Stimulated activated CD4-positive, alpha-beta T cell treated with anti-CD3 and anti-CD28 coated beads, Interleukin-1b, Interleukin-23, amount 100 ng/mL, for 48 hours (primary cell): ENCODE measurements at places on chromosomes 5 and 9.

- DNase-seq, result no peak
These were observed 410.3 kb upstream of the SLC24A2 start for GRCh38 chr9:20199111-20199510.

- no peak for DNase-seq
These were observed 343.1 kb downstream of the BRINP1 start for GRCh38 chr9:119026120-119026519.

DNA sequence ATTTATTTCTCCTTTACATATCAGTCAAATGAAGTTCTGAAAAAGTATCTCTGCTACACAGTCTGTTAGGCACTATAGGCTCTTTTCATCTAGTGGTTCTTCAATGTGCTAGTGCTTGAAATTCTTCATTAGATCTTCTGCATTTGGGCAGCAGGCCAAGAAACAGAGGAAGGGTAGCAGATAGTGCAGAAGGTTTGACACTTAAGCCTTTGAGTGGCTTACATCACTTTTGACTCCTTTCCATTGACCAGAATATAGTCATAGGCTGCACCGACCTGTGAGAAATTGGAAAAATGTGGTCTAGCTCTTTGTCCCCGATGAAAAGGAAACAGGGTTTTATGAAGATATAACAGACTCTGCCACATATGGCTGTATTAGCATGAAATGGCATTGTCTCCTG is 459.5 kb upstream of the PTGER4 start:
- DNase-seq, result no peak

DNA sequence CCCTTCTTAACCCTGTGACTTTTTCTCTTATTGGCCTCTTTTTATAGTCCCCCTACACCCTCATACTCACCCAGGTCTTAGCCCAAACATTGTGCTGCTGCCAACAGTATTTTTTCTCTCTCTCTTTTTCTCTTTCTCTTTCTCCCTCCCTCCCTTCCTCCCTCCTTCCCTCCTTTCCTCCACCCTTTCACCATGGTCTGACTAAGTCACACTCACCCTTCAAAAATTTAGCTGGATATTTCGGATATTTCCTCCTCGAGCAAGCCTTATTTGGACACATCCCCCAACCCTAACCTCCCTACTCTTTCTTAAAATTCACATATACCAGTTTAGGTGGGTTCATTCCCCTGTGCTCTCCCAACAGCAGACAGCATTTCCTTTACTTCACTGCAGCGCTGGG is 64.7 kb downstream of the FGF1 start:
- DNase-seq, result no peak

GRCh38 chr5:132383261-132383660 is 13.8 kb downstream of the SLC22A5 start:
- no peak for DNase-seq

GRCh38 chr5:10157085-10157669 is 92.5 kb downstream of the ATPSCKMT start:
- DNase-seq, result no peak

- no peak for DNase-seq
These were observed 112.3 kb upstream of the CXCL14 start for GRCh38 chr5:135691044-135691443.

DNA sequence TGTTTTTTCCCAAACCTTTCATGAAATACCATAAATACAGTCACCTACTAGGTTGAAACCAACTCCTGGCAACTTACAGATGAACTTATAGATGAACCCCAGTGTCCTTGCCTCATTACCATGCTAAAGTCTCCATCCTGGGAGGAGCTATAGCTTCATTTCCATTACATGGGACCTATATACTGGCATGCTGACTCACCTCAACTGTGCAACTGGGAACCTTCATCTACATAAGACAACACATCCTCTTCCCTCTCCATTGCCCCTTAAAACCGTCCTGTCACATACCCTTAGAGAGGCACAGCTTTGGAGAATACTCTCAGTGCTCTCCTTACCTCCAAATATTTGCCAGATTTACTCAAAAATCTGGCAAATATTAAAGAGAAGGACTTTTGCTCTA is 638.3 kb downstream of the HTR1A start:
- DNase-seq, result no peak

- no peak for DNase-seq
These were observed 61.3 kb upstream of the MOCS2 start for GRCh38 chr5:53170746-53171349.

GRCh38 chr9:120536949-120537640 is 42.9 kb downstream of the CDK5RAP2 start:
- no peak for DNase-seq

DNA sequence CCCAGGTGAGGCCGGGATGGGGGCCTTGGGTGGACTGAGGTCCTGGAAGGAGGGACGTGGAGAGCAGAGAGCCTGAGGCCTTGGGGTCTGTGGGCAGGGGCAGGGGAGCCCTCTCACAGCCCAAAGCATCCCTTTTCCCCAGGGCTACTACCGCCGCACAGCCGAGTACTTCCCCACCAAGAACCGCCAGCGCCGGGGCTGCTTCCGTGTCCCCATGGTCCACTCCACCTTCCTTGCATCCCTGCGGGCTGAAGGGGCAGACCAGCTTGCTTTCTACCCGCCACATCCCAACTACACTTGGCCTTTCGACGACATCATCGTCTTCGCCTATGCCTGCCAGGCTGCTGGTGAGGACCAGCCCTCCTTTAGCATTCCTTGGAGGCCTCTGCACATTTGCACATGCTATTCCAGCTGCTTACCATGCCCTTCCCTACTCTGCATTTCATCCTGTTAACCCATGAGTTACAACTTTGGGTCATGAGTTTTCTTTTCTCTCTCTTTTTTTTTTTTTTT is 3.7 kb downstream of the CERCAM start:
- no peak for DNase-seq

DNA sequence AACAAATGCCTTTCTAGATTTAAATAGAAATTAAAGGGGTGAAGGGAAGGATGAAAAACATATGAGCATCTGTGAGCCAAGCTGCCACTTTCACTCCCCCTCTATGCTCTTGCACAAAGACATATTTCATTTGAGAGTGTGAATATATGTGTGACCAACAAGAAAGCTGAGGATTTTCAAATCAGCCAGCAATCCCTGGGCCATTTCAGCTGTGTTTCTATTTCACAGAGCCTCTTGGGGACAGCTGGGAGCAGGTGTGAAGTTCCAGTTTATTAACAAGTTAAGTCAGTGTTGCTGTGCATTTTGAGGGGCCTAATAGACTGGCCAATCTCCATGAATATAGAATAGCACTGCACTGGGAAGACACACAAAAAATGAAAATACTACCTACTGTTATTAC is 248.7 kb upstream of the RGMB start:
- no peak for DNase-seq

DNA sequence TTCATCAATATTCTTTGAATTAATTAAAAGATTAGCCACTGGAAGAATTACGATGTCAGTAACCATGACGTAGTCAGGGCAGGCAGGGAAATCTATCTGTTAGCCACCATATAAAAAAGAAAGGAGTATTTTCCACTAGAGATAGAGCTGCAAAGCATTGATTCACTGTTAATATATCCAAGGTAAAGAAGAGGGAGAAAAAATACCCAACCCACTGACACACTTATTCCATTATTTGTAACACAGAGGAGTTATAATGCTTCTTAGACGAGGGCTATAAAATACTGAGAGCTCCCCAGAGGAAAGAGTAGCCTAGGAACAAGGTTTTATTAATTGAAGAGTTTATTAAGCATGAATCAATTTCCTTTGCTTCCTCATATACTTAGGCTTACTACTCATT is 382.2 kb upstream of the CDH6 start:
- no peak for DNase-seq

DNA sequence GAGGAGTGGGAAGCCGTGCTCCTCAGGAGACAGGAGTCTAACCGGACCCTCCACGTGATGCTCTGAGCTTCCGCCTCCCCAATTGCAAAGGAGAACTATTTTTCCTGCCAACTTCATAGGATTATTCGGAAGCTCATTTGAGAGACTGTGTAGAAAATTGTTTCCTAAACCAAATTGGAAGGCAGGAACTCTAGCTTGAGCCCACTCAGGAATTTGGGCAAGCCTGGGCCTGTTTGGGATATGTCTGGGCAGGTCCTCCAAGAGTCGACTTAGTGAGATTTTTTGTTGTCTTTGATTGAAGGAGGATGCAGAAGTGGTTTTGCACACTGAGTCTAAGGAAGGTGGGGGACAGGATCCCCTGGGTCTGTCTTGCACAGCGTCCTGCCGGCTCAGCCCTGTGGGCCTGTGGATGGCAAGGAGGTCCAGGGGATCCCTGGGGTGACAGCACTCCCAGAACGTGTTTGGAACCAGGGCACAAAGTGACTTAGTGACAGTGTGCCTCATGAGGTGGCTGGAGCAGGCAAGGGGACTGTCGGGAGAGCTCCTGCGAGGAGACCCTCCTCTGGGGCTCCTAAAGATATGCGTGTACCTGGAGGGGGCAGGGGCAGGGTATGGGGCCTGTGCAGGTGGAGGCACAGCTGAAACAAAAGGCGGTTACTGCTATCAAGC is 283.3 kb downstream of the NSG2 start:
- DNase-seq, result no peak

GRCh38 chr5:8491254-8491653 is 622.3 kb downstream of the MTRR start:
- no peak for DNase-seq

GRCh38 chr9:129549684-129550083 is 71.2 kb downstream of the C9orf50 start:
- no peak for DNase-seq

DNA sequence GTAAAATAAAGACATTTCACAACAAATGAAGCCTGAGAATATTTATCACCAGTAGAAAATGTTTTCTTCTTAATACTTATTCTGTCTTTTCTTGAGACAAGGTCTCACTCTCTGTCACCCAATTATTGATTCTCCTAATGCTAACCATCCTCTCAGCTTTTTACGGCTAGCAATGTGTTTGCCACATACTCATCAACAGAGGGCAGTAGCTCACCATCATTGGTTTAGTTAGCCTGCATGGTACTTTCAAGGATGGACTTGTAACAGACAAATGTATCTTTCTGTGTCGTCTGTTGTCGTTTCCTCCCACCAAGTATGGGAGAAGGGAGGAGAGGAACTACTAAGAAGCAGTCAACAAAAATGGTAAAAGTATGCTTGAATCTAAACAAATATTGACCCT is 5.9 kb upstream of the ACO1 start:
- peak; percentile 12 for DNase-seq

- DNase-seq, result no peak
These were observed 571 bp upstream of the S1PR3 start for GRCh38 chr9:88990729-88991065.

- no peak for DNase-seq
These were observed 11.9 kb upstream of the SRFBP1 start for GRCh38 chr5:121949885-121950284.

DNA sequence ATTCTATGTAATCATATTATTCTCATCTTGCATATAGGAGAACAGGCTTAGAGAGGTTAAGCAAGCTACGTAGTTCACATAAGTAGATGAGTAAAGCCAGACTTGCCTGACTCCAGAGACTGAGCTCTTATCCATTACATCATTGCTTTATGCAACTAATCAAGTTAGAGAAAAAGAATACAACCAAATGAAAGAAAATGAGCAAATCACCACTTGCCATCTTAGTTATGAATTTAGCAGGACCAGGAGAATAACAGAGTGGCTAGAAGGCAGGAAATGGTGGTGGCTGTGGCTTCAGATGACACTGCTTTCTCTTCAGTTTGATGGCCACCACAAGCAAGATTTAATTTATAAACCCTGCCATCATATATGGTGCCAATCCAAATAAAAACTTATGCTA is 26.6 kb downstream of the POC5 start:
- no peak for DNase-seq

GRCh38 chr5:41083306-41083705 is 12.2 kb upstream of the MROH2B start:
- DNase-seq, result no peak

GRCh38 chr5:135215617-135216470 is 181.8 kb upstream of the PITX1 start:
- DNase-seq, result no peak

DNA sequence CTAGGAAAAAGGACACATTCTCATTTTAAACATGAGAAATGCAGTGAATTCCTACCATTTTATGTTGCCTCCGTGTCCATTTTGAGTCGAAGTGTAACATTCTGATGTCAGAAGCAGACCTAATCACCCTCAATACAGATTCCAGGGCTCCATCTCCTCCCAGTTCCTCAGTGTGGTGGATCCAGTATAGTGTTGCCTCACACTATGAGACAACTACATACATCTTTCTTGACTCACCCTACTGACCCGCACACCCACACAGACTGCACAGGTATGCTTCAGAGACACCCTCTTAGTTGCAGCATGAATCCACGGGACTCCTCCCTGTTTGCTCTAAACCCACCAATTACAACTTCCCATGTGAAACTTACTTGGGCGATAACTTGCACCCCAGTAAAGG is 564.9 kb downstream of the SEMA5A start:
- no peak for DNase-seq

DNA sequence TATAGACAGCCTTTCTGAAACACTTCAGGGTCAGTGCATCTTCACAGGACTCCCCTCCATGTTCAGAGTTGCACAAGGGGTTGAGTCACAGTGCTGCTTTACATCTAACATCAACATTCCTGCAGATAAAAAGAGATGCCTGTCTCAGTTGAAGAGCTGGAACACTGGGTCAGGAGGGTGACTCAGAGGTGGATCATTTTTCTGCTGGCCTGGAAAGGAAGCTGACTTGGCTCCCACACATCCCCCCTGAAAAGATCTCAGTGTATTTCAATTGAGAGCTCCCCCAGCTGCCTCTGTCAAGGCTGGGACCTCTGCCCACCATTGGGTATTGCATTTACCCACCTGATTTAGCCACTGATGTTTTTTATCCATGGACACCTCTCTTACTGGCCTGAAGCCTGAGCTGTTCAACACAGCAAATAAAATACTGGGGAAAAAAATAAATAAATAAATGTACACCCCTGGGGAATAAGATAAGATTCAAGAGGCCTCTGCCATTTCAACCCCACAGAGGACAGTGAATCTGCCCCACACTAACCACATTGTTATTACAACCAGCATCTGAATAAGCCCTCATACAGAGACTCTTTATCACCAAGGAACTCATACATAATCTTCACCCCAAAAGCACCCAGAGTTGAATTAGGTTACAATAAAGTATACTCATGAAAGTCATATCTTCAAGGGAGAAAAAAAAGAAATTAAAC is 716.4 kb downstream of the SEMA5A start:
- no peak for DNase-seq

- DNase-seq, result no peak
These were observed 109.7 kb upstream of the LHFPL2 start for GRCh38 chr5:78758169-78758839.

GRCh38 chr5:77645158-77645994 is 6.9 kb upstream of the OTP start:
- DNase-seq, result no peak
